ENCODE measurements at places on chromosomes 3 and 15.

DNA sequence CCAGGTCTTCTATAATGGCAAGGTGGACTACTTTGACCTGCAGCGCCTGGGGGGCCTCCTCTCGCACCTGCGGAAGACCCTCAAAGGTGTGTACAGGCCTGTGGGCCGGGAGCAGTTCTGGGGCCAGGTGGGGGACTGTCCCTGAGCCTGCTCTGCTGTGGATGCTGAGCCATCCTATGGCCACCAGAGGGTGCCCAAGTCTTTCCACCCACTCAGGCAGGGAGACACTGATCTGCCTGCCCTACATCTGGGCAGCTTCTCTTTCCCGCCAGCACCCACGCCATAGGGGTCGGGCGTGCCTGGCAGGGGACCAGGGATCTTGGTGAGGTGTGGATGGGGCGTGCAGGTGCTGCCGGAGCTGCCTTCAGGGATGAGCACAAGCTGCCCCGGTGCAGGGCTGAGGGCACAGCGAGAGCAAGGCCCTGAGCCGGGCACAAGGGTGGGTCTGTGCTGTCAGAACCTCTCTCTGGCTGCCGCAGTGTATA, 14.1 kb downstream of the RNF123 start:
- DNase-seq = no peak

DNA sequence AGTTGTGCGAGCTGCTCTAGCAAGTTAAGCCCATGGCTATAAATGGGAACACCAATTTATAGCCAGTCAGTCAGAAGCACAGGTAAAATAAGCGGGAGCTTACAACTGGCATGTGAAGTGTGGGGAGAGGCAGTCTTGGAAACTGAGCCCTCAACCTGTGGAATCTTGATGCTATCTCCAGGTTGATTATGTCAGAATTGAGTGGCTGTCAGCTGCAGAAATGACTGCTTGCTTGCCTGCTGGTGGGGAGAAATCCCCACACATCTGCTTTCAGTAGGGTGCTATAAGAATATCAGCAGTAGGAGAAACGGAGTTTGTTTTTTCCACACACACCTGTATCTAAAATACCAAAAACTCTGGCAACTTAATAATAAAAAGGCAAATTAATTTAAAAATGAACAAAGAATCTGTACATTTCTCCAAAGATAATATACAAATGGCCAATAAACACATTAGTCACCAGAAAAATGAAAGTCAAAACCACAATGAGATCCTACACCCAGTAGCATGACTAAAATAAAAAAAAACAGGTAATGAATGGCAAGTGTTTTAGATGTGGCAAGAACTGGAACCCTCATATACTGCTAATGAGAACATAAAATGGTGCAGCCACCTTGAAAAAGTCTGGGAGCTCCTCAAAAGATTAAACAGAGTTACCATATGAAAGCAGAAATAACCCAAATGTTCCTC, 26.0 kb upstream of the MAP4 start:
- no peak for DNase-seq

- no peak for DNase-seq
Observed at GRCh38 chr3:151452841-151453240, 8.0 kb downstream of the IGSF10 start.

DNA sequence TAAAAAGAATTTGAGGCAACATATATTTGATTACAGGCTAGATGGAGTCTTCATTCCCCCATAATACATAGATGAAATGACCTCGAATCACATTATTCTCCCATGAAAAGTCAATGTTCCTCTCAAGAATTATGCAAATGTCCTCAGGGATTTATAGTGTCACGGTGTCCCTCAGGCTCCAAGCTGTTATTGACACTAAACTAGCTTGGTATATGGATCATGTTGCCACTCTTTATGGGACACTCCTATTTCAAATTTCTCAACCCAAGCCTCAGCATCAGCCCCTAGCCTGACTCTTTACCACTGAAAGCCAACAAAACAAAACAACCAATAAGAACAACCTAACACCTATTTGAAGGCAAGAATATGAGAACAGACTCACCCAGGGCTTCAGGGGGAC, 139.8 kb downstream of the TPRG1 start:
- DNase-seq = no peak

DNA sequence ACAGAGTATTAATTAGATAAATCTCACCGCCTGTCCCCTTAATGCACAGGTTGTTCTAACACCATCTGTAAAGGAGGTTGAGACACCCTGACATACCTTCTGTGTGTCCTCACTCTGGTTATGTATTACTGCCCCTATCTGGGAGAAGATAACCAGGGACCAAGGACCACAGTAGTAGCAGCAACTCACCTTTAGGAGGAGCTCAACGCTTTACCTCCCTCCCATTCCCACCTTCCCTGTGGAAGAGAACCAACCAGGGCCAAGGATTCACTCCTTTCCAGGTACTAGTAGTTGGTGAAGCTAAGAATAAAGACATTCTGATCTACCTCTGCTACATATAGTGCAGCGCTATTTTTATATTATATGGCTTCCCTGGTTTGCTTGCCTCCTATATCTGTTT, 232.6 kb downstream of the MEX3B start:
- DNase-seq = no peak

DNA sequence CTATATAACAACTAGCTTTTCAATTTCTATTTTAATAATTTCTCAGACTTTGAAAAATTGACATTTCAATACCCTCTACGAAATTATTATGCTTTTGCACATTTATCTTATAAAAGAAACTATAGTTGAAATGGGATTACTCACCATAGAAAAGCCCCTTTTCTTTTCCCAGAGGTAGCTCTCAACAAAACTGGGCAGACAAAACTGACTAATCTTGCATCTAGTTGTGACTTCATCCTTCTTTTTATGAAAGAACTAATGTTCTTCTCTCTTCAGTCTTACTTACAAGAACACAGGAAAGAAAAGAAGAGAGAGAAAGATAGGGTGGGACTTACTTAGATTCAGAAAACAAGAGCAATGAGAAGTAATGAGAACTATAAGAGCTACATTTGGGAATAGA, 61.0 kb downstream of the GPR160 start:
- no peak for DNase-seq

GRCh38 chr15:94476686-94477085, 245.3 kb downstream of the MCTP2 start:
- no peak for DNase-seq

DNA sequence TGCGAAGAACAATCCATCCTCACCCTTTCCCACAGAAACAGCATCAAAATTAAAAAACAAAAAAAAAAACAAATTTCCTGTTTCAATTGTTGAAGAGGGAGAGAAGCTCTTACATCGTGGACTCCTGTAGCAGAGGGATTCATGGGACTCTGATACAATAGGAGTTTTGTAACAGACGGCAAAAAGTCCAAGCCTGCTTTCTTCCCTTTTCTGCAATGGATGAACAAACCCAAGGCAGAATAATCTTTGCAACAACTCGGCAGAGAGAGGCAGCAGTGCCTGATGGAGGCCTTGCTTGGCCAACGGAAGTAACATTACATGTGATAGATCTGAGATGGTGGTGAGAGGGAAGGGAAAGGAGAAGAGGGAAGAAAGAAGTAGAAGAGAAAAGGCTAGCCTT, 26.9 kb downstream of the CCR4 start:
- no peak for DNase-seq

GRCh38 chr3:181752202-181752671, 40.5 kb downstream of the SOX2 start:
- no peak for DNase-seq

GRCh38 chr3:37922721-37923568, 61.3 kb downstream of the CTDSPL start:
- no peak for DNase-seq

GRCh38 chr3:126684218-126684751, 19.8 kb upstream of the CHCHD6 start:
- DNase-seq = no peak

DNA sequence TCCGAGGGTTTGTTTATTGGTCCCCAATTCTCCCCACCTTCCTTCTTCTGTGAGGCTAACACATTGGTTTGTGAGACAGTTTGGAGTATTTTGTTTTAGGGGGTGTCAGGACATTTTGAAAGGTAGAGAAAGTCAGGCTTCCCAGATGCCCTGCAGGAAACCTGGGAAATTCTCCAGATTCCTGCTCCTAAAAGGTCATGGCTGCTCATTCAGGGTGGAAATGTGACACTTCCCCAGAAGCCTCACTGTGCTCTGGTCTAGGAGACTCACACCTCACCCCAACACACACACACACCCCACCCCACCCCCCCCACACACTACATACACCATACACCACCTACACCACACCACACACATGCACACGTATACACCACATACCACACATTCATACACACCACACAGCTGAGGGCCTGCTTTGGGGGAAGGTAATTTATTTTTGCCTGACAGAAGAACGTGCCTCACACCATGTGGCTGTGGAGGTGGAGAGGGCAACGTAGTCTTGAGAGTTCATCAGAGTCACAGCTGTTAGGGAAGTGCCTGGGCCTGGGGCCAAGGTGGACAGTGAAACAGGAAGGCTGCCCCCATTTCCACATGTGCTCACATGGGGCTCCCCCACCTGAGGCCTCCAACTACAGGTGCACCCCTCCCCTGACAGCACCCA, 40.4 kb upstream of the LIMD1 start:
- DNase-seq = peak; percentile 69

GRCh38 chr15:59553879-59554735, 57.5 kb upstream of the GCNT3 start:
- DNase-seq = no peak

DNA sequence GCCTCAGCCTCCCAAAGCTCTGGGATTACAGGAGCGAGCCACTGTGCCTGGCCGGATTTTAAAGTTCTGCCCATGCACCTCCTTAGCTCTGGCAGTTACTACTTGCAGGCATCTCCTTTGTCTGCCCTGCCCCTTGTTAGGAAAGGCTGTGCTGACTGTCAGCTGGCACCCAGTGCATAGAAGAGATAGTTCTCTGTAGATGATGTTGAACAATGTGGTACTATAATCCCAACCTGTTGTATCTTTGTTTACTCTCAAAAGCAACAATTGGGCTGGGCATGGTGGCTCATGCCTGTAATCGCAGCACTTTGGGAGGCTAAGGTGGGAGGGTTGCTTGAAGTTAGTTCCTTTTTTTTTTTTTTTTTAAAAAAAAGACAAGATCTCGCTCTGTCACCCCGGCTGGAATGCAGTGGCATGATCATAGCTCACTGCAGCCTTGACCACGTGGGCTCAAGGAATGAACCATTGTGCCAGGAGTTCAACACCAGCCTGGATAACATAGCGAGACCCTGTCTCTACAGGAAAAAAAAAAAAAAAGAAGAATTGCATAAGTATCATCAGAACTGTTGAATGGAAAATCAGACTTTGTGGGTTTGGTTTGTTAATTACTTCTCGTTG, 30.6 kb downstream of the FLNB start:
- peak; percentile 23 for DNase-seq

- no peak for DNase-seq
Observed at GRCh38 chr15:60869851-60870250, 359.3 kb downstream of the RORA start.

- no peak for DNase-seq
Observed at GRCh38 chr3:73504239-73504638, 120.5 kb downstream of the PDZRN3 start.

DNA sequence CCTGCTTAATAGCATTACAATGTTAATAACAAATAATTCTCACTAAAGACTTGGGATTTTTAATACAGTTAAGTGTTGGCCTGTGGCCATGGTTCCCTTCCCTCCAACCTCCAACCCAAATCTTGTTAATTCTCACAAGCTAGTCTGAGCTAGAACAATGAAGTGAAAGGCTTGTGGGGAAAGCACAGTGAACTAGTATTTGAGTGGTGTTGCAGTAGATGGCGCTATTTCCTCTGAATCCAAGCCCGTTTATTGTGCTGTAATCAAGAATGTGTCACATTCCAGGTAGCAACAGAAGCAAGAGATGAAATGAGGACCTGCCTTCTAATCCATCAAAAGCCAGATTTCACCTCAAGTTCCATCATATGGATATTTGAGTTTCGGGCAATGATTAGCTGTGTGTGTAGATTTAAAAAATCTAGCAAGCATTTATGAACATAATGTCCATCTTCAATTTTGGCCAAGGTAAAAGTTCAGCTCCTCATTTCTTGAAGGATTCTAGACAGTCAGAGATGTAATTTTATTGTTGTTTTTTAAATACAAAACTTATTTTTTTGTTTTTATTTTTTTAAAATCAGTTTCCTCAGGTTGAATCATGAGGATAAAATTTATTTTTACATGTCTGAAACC, 160.7 kb downstream of the SQOR start:
- DNase-seq = peak; percentile 20

DNA sequence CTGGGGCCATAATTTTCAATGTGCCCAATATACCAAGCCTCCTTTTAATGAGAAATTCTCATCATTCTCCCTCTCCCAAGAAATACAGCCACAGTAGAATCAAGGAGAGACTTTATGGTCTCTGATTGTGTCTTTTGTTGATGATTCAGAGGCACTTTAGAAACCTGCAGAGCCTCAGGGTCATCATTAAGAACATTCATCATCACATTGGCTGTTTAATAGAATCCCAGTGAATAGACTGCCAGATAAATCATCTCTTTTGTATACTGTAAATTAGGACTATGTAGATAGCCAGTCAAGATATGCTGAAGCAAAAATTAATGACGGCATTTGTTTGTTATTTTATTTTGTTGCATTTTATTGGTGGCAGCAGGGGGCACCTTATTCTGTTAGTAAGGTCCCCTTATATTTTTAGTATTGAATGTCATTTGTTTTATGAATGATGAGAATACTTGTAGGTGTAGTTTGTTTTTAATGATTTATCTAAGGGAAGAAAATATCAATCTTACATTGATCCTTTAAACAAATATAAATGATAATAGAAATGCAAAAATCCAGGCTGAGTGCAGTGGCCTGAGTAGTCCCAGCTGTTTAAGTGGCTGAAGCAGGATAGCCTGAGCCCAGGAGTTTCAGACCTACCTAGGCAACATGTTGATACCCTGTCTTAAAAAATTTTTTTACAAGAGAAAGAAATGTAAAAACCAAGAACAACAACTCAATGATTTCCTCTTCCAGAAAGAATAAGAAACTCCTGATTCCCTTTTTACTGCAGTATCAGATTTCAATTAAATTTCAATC, 138.8 kb downstream of the ZBBX start:
- no peak for DNase-seq

- no peak for DNase-seq
Observed at GRCh38 chr15:81777546-81777945, 268.3 kb downstream of the MEX3B start.

- DNase-seq = no peak
Observed at GRCh38 chr3:172544404-172544803, 21.2 kb upstream of the TNFSF10 start.

- no peak for DNase-seq
Observed at GRCh38 chr3:138188013-138188730, 1.1 kb downstream of the ARMC8 start.

GRCh38 chr15:35481992-35482391, 64.0 kb downstream of the DPH6 start:
- DNase-seq = no peak

DNA sequence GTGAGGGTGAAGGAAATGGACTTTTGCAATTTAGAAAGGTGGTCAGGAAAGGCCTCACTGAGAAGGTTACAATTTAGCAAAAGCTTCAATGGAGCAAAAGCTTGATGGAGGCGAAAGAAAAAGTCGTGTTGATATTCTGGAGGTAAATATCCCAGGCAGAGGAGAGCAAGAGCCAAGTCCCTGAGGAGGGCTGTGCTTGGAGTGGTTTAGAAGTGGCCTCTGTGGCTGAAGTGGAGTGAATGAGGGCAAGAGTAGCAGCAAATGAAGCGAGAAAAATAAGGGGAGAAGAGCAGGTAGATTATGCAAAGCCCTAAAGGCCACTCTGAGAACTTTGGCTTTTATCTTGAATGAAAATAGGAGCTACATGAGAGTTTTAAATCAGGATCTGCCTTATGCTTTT, 54.1 kb downstream of the GUCA1C start:
- no peak for DNase-seq

GRCh38 chr3:169509359-169509758, 154.2 kb downstream of the MECOM start:
- DNase-seq = no peak

- DNase-seq = no peak
Observed at GRCh38 chr15:81092559-81092902, 41.5 kb upstream of the CFAP161 start.
